ENCODE measurements at places on chromosomes 1 and 21.

GRCh38 chr1:233988963-233989696 lies 84.7 kb downstream of the SLC35F3 start:
- no peak for DNase-seq

DNA sequence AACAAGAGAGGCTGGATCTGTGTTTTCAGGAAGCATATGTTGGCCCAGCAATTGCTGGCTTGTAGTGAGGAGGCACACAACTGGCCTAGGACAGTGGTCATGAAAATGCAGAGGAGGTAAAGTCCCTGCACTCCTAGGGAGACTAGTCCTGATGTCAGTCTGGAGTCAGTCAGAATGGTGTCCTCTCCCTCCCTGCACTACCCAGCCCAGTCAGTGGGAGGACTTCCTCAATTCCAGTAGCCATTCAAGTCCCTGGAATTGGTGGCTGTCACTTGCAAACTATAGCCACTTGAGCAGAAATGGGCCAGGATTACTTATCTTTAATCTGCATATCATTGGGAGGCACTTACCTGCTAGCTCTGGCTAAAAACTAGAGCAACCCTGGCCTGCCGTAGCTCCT lies 18.6 kb downstream of the NDUFS5 start:
- DNase-seq: no peak

- no peak for DNase-seq
Measured at GRCh38 chr1:34358636-34359035, 181.9 kb downstream of the C1orf94 start.

DNA sequence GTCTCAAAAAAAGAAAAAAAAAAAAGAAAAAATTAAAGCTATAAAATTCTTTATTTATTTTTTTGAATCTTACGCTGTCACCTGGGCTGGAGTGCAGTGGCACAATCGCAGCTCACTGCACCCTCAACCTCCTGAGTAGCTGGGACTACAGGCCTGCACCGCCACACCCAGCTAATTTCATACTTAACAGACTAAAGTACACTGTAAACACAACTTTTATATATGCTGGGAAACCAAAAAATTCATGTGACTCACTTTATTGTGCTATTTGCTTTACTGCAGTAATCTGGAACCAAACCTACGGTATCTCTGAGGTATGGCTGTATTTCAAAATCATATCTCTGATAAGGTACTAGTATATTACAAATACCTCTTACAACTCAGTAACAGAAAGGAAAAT lies 40.3 kb downstream of the HSF2BP start:
- DNase-seq: no peak

All from mesothelial cell of epicardium (in vitro differentiated cells).